ENCODE measurements at places on chromosomes 2 and 18.

DNA sequence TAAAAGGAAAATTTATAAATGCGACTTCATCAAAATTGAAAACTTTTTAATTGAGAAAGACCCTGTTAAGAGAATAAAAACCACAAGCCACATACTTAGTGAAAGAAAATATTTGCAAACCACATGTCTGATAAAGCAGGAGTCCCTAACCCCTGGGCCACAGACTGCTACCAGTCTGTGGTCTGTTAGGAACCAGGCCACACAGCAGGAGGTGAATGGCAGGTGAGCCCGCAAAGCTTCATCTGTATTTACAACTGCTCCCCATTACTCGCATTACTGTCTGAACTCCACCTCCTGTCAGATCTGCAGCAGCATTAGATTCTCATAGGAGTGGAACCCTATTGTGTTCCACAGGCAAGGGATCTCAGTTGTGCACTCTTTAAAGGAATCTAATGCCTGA is 95.5 kb upstream of the CRACDL start:
- no peak overlapping the region for H3K4me3 ChIP-seq
- no peaks in the 10 kb centered on the region for H3K36me3 ChIP-seq
- H3K27ac ChIP-seq, result no peak overlapping the region
- DNase-seq, result no peak
- no peaks in the 10 kb centered on the region for H3K27me3 ChIP-seq

DNA sequence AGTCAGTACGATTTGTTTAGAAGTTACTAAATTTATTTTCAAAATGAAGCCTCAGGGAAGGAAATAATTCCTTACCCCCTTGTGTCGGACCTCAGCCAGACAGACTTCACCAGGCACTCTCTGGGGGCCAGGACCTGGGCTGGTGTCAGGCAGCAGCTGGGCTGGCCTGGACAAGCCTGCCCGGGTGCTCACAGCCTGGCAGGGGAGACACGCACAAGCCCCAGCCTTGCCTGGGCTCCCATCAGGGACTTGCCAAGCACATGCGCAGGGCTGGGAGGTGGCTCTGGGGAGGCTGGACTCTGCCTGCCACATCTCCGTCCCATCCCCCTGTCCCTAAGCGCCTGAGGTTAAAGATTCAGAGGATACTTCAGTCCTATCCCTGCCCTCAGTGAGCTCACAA is 56.8 kb upstream of the HS6ST1 start:
- H3K4me1 ChIP-seq, result peaks cover 67% of the 10 kb centered on the region
- H3K27ac ChIP-seq, result no peak overlapping the region
- H3K27me3 ChIP-seq, result no peaks in the 10 kb centered on the region
- no peak overlapping the region for H3K4me3 ChIP-seq
- no peak for DNase-seq

DNA sequence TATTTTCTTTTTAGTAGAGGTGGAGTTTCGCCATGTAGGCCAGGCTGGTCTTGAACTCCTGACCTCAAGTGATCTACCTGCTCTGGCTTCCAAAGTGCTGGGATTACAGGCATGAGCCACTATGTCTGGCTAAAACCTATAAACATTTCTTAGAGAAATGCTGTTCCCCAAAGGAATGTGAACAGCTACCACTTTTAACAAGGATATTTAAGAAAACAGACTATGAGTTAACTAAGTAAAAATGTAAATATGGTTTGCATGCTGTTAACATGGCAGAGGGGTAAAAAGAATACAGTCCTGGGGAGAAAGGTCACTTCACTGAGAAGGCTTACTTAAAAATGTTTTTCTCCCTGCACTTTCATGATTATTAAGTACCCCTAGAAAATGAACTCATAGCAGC is 57.1 kb downstream of the SLC16A14 start:
- no peaks in the 10 kb centered on the region for H3K36me3 ChIP-seq
- H3K4me1 ChIP-seq, result peaks cover 8% of the 10 kb centered on the region
- no peak overlapping the region for H3K27ac ChIP-seq
- no peak for DNase-seq

DNA sequence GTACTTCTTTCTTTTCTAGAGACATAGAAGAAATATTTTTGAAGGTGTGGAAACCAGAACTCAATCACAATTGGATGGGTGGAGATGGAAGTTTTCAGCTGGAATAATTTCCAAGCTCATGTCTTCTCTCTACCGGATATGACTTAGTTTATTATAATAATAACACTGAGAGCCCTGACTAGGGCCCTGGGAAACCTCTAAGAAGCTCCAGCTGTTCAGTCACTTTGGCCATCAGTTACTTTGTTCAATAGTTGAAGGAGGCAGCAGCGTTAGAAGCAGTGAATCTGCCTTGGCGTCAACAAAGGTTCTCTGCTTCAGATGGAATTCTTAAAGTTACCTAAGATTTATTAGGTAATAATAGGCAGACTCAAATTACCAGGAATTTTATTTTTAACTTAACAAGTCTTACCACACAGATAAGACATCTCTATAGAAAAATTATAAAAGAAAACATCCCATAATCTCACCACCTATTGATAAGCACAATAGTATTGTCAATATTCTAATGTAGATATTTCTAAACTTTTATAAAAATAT is 293.8 kb upstream of the CHAC2 start:
- H3K4me3 ChIP-seq, result no peak overlapping the region
- H3K27ac ChIP-seq, result no peak overlapping the region
- no peaks in the 10 kb centered on the region for H3K36me3 ChIP-seq
- no peaks in the 10 kb centered on the region for H3K27me3 ChIP-seq
- no peak for DNase-seq
- no peaks in the 10 kb centered on the region for H3K4me1 ChIP-seq

- no peak overlapping the region for H3K4me3 ChIP-seq
- no peaks in the 10 kb centered on the region for H3K36me3 ChIP-seq
- no peak overlapping the region for H3K27ac ChIP-seq
- H3K27me3 ChIP-seq, result no peaks in the 10 kb centered on the region
Observed at GRCh38 chr2:202148515-202149154, 75.6 kb downstream of the KIAA2012 start.

DNA sequence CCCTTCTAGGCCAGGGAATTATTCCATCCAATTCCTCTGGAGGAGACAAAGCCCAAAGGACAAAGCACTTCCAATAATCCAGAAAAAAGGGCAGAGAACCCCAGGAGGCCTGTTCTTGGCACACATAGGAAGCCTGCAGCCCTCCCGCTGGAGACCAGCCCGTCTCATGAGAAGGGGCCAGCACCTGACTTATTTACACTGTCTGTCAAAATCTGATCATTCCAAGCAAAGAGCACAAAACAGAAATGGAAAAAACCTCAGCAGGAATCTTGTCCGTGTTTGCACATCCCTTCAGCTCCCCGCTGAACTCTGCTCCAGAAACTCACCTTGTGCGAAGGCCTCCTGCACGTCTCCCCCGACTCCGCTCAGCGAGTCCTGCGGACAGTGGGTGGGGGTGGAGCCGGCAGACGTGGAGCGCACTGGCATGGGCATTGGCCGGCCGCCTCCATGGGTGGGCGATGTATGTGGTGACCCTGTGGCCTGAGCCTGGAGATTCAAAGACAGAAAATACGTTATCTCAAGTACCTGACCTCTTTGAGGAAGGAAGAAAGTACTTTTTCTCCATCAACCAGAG is 46.2 kb upstream of the DNMT3A start:
- H3K27me3 ChIP-seq, result no peaks in the 10 kb centered on the region
- H3K36me3 ChIP-seq, result peaks cover 30% of the 10 kb centered on the region
- DNase-seq, result no peak
- H3K4me3 ChIP-seq, result no peak overlapping the region

DNA sequence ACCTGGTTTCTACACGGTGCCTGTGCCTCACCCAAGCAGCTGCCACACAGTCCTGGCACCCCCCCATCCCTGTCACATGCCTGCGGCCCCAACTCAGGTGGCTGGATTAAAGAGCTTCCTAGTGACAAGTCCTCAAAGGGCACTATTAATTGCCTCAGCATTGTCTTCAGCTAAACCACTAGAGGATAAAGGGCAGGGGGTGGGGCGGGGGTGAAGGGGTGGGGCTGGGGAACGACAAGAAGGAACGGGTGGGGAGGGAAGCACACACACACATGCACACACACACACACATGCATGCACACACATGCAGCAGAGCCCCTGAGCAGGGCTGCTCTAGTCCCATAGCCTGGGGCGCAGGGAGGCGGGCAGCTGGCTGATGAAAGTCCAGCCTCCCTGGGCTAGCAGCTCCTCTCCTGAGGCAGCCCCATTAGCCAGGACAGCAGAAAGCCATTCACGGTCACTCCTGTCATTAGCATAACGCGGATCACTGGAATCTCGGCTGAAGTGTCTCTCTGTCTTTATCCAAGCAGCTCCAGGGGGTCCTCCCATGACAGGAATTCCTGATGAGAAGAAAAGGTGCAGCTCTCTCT is 7.4 kb upstream of the TEX261 start:
- no peak overlapping the region for H3K27ac ChIP-seq
- DNase-seq, result peak; percentile 39
- no peaks in the 10 kb centered on the region for H3K27me3 ChIP-seq
- H3K4me3 ChIP-seq, result no peak overlapping the region

- no peak overlapping the region for H3K4me3 ChIP-seq
- no peaks in the 10 kb centered on the region for H3K36me3 ChIP-seq
- H3K4me1 ChIP-seq, result peaks cover 3% of the 10 kb centered on the region
- no peak overlapping the region for H3K27ac ChIP-seq
Observed at GRCh38 chr2:84800194-84800805, 80.6 kb downstream of the TRABD2A start.

- H3K4me3 ChIP-seq, result no peak overlapping the region
- no peaks in the 10 kb centered on the region for H3K4me1 ChIP-seq
- peak; percentile 72 for DNase-seq
- H3K27ac ChIP-seq, result no peak overlapping the region
- no peaks in the 10 kb centered on the region for H3K27me3 ChIP-seq
Observed at GRCh38 chr2:126527836-126528490, 128.0 kb upstream of the GYPC start.

GRCh38 chr18:67261931-67262552 is 254.5 kb downstream of the DSEL start:
- no peak for DNase-seq
- H3K27ac ChIP-seq, result no peak overlapping the region
- no peaks in the 10 kb centered on the region for H3K36me3 ChIP-seq
- no peaks in the 10 kb centered on the region for H3K27me3 ChIP-seq
- H3K4me1 ChIP-seq, result peaks cover 7% of the 10 kb centered on the region

GRCh38 chr2:154455166-154455565 is 243.3 kb upstream of the KCNJ3 start:
- no peaks in the 10 kb centered on the region for H3K36me3 ChIP-seq
- no peaks in the 10 kb centered on the region for H3K27me3 ChIP-seq
- no peak overlapping the region for H3K27ac ChIP-seq
- DNase-seq, result no peak

DNA sequence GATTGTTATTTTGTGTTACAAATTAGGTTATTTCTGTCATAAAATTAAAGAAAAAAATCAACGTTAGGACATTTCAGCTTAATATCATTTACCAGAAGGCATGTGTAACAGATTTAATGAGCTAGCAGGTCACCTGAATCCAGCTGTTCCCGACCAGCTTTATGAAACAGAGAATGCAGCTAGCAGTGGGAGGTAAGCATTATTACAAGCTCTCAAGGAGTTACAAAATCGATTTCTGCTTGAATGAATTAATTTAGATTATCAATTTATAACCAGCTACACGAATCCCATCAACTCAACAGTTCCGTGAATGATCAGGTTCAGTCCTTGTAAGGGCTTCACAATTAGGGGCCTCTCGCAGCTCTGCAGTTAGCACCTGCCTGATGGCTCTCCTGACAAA is 211.9 kb downstream of the PTGR3 start:
- no peaks in the 10 kb centered on the region for H3K4me1 ChIP-seq
- no peak overlapping the region for H3K4me3 ChIP-seq
- H3K36me3 ChIP-seq, result no peaks in the 10 kb centered on the region

- no peaks in the 10 kb centered on the region for H3K4me1 ChIP-seq
- DNase-seq, result no peak
- H3K27me3 ChIP-seq, result no peaks in the 10 kb centered on the region
- no peak overlapping the region for H3K27ac ChIP-seq
Observed at GRCh38 chr2:134583462-134583861, 135.3 kb downstream of the TMEM163 start.

DNA sequence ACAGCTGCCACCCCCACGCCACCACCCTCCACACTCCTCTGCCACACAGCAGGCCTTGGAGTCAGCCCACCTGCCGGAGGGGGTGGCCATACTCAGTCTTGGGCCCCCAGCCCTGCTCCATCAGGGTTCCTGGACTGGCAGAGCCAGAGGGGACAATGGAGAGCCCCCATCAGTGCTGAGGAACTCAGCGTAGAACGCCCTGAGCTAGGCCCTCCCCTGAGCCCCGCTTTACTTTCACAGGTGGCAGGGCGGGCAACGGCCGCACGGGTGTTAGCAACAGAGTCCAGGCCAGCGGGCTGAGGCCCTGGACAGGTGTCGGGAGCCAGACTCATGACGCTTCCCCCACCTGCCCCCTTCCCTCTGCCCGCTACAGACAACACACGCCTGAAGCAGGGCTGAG is 47.1 kb downstream of the FOSL2 start:
- no peak overlapping the region for H3K4me3 ChIP-seq
- H3K27ac ChIP-seq, result no peak overlapping the region
- H3K4me1 ChIP-seq, result no peaks in the 10 kb centered on the region
- no peaks in the 10 kb centered on the region for H3K27me3 ChIP-seq
- no peak for DNase-seq
- no peaks in the 10 kb centered on the region for H3K36me3 ChIP-seq

GRCh38 chr2:64283641-64284361 is 139.6 kb upstream of the PELI1 start:
- peak overlapping the region; percentile 41 for H3K27ac ChIP-seq
- H3K27me3 ChIP-seq, result no peaks in the 10 kb centered on the region
- H3K4me3 ChIP-seq, result no peak overlapping the region

GRCh38 chr2:196075196-196075595 is 6.6 kb upstream of the DNAH7 start:
- no peak for DNase-seq
- no peaks in the 10 kb centered on the region for H3K27me3 ChIP-seq
- no peak overlapping the region for H3K4me3 ChIP-seq

- no peaks in the 10 kb centered on the region for H3K27me3 ChIP-seq
- H3K27ac ChIP-seq, result no peak overlapping the region
- H3K4me3 ChIP-seq, result no peak overlapping the region
- H3K4me1 ChIP-seq, result no peaks in the 10 kb centered on the region
Observed at GRCh38 chr2:233966388-233966787, 49.2 kb downstream of the TRPM8 start.

DNA sequence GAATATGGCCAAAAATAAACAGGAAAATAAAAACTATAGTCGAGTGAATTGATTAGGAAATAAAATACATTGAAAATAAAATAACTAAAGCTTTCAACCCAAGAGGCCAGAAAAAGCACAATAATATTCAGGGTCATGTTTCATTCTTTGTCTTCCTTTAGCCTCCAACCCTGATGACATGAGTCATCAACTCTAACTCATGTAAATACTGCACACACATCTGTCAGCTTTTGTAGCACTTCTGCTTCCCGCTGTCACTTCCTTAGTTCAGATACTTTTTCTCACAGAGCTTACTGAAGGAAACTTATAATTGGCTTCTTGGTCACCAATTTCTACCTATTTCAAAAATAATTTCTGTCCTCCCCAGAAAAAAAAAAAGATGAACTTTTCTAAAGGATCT is 112.8 kb downstream of the UPP2 start:
- H3K4me3 ChIP-seq, result no peak overlapping the region
- H3K27ac ChIP-seq, result no peak overlapping the region
- no peaks in the 10 kb centered on the region for H3K36me3 ChIP-seq
- DNase-seq, result peak; percentile 61
- H3K27me3 ChIP-seq, result no peaks in the 10 kb centered on the region

- no peak for DNase-seq
- H3K27ac ChIP-seq, result no peak overlapping the region
- H3K4me3 ChIP-seq, result no peak overlapping the region
- peaks cover 22% of the 10 kb centered on the region for H3K36me3 ChIP-seq
Observed at GRCh38 chr2:239379641-239380170, 21.1 kb downstream of the HDAC4 start.

All from stomach (tissue), 19 donors.